ENCODE measurements at places on chromosomes 1 and 21. TPM values are rescaled to one million over a fixed set of nuclear protein-coding genes. Genes with fewer than 3 reads are reported as not detected.
A peak's percentile ranks its signal among the peaks of the same experiment; 100 is the strongest.

CFAP126 gene
- polyA plus RNA-seq, result 11.7 TPM

THEM5 gene
- polyA plus RNA-seq, result 0.98 TPM

FCER1A gene
- polyA plus RNA-seq, result 0.94 TPM

NFASC gene
- polyA plus RNA-seq, result 1.8 TPM

CYP4A22 gene
- polyA plus RNA-seq, result 0.07 TPM

NHLH2 gene
- not detected for polyA plus RNA-seq

CHODL gene
- 2.9 TPM for polyA plus RNA-seq

IFNLR1 gene
- polyA plus RNA-seq, result 5.1 TPM

SMIM1 gene
- polyA plus RNA-seq, result 4.1 TPM

SPATA21 gene
- polyA plus RNA-seq, result 0.46 TPM

CXADR gene
- polyA plus RNA-seq, result 28.6 TPM

HCN3 gene
- polyA plus RNA-seq, result 11.7 TPM

GRCh38 chr1:30305519-30305918 is 417.9 kb downstream of the MATN1 start:
- no peak for DNase-seq

DNA sequence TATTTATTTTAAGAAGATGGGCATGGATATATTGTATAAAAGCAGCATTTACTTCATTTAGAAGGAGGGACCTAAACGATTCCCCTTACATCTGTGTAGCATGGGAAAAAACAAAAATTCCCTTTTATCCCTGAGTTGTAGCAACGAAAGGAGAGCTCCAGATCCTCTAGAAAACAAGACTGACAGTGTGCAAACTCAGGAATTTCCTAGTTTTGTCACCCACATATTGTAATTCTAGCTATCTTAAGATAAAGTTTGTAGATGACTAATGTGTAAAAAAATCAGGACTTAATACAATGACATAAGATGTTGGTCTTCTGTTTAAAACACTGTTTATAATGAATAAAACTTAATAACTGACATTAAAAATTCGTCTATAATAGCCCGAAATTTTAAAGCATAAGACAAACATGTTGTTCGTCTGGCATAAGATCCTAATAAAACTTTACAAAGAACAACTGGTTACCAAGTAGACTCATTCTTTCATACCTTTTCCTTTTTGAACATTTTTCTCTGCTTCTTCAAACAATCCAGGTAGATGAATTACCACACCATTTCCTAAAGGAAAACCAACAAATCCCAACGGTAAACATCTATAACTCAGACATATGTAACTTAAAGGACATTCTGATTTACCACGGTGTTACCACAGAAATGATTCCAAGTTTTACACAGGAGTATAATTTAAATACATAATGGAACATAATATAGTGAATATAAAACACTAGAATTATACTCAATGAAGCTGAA is 15.2 kb downstream of the ADSS2 start:
- no peak for DNase-seq

GRCh38 chr1:221727146-221728036 is 14.5 kb downstream of the DUSP10 start:
- DNase-seq, result no peak

- no peak for DNase-seq
Observed at GRCh38 chr1:22875241-22875640, 97.4 kb downstream of the LACTBL1 start.

DNA sequence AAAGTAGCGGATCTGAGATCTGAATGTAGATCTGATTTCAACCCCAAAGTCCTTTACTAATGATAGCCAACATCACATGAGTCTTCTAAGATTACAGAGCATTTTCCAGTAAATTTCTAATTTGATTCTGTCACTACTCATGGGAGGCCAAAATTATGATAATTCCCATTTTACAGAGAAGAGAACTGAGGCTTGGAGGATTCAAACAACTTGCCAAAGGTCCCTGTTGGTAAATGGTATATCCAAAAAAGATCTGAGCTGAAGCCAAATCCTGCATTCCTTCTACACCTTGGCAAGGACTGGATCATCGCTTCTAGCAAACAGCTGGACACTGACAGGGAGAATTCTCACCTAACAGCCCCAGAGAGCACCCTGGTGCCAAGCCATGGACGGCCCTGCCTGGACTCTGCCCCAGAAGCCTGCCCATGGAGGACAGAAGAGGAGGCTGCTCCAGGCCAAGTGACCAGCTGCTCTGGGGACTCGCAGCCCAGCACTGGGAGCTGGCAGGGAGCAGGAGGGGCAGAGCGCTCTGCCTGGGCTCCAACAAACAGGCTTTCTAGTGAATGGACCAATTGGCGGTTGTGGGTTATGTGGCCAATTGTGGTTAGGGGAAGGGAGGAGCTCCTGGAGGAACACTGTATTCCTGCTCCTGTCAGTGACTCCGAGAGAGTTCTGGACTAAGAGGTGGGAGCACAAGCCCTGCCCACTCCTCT is 6.4 kb upstream of the CSF1 start:
- no peak for DNase-seq

- DNase-seq, result peak; percentile 43
Observed at GRCh38 chr1:158045639-158046038, 52.2 kb downstream of the KIRREL1 start.

DNA sequence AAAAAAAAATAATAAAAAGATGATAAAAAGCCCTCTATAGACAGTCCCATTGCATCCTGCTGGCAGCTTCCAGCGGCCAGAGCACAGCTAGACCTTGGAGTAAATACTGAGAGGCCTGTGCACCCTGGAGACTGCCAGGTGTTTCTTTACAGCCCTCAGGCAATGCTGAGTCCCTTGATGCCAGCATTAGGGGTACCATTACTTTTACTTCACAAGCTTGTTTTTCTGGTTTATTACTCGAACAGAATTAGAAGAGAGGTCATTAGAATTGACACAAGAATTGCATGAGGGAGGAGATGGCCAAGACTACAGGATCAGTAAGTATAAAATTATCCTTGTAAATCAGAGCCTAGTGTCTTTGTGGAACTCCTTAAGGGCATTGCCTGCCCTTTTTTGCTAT is 43.6 kb downstream of the AKNAD1 start:
- no peak for DNase-seq

DNA sequence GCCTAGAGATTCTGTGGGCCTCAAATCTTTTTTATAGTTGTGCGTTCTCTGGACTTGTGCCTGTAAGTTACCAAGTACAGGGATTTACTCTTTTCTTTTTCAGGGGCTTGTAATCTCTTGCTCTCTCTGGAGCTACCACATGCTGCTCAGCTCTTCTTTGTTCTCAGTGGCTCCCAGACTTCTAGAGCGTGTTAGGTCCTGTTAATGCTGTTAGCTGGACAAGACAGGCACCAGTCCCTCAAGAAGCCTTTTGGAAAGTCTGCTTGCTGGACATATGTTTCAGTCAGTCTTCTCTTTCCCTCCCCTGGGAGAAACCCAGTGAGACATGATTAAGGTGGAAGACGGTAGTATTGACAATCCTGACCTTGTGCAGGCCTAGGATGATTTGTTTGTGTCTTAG is 29.4 kb downstream of the KCNK2 start:
- DNase-seq, result no peak

DNA sequence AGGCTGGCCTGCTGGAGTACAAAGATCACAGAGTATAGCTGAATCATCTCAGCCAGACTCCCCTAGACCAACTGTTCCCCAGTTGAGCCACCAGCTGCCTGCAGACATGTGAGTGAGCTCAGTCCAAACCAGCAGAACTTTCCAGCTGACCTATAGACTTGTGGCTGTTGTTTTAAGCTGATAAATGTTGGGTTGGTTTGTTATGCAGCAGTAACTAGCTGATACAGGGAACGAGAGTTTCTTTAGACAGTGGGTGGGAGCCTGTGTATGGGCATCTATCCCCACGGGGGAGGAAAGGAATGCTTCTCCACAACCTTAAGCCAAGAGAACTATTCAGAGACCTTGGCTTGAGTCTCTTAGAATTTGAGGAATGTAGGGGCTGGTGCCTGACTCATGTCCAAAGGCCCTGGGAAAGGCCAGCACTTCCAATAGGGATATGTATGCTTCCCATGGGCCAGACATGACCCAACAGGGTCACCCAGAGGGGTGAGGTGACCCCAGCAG is 30.1 kb downstream of the SLC1A7 start:
- no peak for DNase-seq

- DNase-seq, result no peak
Observed at GRCh38 chr1:200206340-200206739, 178.8 kb downstream of the NR5A2 start.

- no peak for DNase-seq
Observed at GRCh38 chr1:3137111-3138100, 68.4 kb downstream of the PRDM16 start.

- DNase-seq, result peak; percentile 74
Observed at GRCh38 chr1:44672254-44672955, 1.9 kb downstream of the TMEM53 start.

DNA sequence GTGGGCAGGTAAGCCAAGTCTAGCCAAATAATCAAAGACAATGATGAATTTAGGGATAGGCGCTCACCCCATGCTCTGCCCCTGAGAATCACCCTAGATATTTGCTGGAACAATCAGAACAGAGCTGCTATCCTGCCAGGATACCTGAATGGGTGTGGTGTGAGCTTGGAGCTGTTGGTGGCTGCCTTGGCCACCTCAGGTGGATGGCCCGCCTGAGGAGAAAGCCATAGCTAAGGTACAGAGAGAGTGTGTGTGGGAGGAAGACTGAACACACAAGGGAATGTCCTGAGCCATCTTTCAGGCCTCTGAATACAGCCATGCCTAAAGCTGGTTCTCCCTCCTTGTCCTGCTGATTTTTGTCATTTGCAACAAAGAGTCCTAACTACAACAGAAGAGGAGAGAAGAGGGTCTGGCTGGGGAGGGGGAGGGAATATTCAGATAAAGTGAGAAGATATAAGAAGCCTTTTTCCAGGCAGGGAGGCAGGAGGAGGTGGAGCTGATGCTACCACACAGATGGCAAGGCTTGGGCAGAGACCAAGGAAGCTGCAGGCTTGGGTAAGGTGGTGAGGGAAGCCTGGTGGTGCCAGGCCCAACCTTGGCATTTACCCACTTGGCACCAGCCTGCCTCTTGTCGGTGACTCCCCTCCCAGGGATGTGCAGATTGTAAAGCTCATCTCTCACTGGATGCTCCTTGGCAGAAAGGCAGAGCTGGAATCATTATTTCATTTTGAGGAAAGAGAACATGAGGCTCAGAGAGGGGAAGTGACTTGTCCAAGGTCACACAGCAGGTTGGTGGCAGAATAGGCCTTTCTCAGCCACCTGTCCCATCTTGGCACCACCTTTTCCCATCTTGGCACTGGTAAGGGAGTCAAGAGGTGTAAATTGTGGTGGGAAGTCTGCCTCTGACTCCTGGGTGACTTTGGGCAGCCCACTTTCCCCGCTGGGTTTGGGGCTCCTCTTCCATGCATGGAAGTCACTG is 49.7 kb downstream of the NKAIN1 start:
- DNase-seq, result no peak

DNA sequence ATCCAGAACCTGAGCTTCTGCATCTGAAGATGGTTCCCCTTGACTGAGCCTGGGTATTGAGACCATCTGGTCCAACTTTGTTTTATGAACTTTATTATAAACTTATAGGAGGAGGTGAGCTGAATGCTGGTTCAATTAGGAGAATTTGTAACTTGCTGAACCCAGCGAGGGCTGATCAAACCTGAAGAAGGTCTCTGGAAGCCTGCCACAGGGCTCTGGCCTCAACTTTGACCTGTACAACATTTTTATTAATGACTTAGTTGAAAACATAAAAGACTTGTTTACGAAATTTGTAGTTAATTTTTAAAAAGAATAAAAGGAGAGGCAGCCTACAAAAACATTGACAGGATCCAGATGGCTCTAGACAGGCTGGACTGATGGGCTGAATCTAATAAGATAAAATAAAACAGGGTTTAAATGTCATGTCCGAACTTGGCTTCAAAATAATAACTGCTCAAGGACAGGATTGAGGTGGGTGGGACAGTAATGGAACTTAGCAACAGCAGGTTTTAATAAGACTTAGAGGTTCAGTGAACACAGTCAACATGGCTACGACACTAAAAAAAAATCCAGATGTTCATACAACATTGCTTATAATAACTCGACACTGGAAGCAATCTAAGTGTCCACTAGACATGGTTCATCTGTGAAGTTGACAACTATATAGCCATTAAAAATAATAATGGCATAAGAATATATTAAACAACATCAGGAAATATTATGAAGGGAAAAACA is 53.4 kb upstream of the GJB5 start:
- no peak for DNase-seq

GRCh38 chr1:119084798-119085197 is 55.7 kb downstream of the WARS2 start:
- peak; percentile 67 for DNase-seq

DNA sequence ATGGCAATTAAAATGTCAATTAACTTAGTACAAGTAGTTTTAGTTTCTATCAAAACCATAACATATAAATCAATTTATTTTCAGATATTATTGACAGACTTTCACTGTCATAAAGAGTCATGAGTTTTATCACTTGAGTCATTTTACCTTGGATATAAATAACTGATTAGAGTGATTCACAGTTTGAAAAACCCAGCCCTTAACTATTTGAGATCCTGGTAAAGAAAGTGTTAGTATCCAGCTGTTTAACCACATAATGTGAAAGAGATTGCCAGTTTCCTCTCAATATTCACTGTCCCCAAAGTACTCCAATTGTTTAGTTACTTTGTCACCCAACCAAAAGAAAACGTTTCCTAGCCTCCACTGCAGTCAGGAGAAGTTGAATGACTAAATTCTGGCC is 91.3 kb downstream of the UCHL5 start:
- no peak for DNase-seq

DNA sequence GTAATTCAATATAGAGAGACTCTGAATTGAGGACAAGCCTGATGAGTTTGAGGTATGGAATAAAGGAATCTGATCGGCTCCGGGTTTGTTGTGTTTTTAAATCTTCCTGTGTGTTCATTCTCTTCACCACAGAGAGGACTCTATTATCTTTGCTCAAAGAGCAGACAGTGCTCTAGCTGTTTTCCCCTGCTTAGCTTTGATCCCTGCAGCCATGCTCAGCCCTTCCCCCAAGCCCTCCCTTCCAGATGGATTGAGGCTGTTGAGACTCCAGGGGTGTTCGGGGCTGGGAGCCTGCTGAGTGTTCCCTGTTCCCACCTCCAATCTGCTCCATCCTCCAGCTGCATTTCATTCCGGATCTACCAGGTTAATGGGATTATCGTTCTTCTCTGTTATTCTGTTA is 74.2 kb upstream of the CXADR start:
- DNase-seq, result no peak

DNA sequence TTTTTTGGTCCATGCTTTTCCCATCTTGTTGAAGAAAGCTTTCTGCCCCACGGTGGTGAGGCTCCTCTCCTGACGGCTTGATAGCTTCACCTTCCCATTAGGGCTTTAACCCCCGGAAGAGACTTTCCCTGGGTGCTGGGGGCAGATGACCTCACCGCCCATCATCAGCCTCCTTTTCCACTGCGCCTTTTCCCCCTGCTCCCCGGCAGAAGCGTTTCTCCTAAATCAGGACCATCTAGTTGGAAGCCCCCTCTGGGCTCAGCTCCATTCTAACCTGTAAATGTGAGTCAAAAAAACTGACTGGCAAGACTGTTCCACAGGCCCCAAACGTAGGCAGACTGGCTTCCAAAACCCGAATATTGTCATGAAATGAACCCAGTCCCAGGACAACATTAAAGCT is 6.7 kb downstream of the POFUT2 start:
- DNase-seq, result peak; percentile 16

Measured in left lung (tissue), 14 donors.